Transverse colon (tissue), 4 donors: ENCODE measurements at places on chromosomes 12 and 14. TPM values are rescaled to one million over a fixed set of nuclear protein-coding genes. Genes with fewer than 3 reads are reported as not detected.

The TMEM52B gene
- total RNA-seq = not detected

The SOS2 gene
- 60.2 TPM for total RNA-seq

The KLRD1 gene
- 2.6 TPM for total RNA-seq

The HOXC10 gene
- not detected for total RNA-seq

The TMBIM4 gene
- 15.5 TPM for total RNA-seq

The TAS2R50 gene
- 4.9 TPM for total RNA-seq

The CLEC12A gene
- not detected for total RNA-seq

The SMIM41 gene
- total RNA-seq = 0.80 TPM

The ALDH2 gene
- total RNA-seq = 197 TPM

The ST8SIA1 gene
- 3.7 TPM for total RNA-seq

The TNFRSF1A gene
- total RNA-seq = 259 TPM

The DPF3 gene
- total RNA-seq = 7.3 TPM

The POTEM gene
- total RNA-seq = not detected

The CEP170B gene
- total RNA-seq = 154 TPM

The ALDH1L2 gene
- 2.5 TPM for total RNA-seq

The HVCN1 gene
- 7.3 TPM for total RNA-seq

The GLT8D2 gene
- 3.3 TPM for total RNA-seq

The NELL2 gene
- 10.5 TPM for total RNA-seq

The CAPRIN2 gene
- 56.5 TPM for total RNA-seq

The PARPBP gene
- total RNA-seq = 3.0 TPM

The ACRBP gene
- 2.9 TPM for total RNA-seq

The LYZ gene
- total RNA-seq = 2.0 TPM

The HOXC12 gene
- total RNA-seq = not detected

The TPPP2 gene
- total RNA-seq = not detected

The DCAF4 gene
- 28.7 TPM for total RNA-seq

The GMFB gene
- 19.8 TPM for total RNA-seq

The PPP4R4 gene
- not detected for total RNA-seq

The TMEM179 gene
- total RNA-seq = 1.1 TPM

The LTB4R2 gene
- 81.5 TPM for total RNA-seq

The BIN2 gene
- 28.8 TPM for total RNA-seq

The PMEL gene
- total RNA-seq = 2.4 TPM

The SLC2A3 gene
- 0.80 TPM for total RNA-seq

The PTPRB gene
- total RNA-seq = 22.9 TPM

The SLC11A2 gene
- total RNA-seq = 47.4 TPM

The TAS2R19 gene
- 7.1 TPM for total RNA-seq

The AQP6 gene
- total RNA-seq = not detected
